AML-193 (cell line): ENCODE measurements at places on chromosomes 7 and 10.
A peak's percentile ranks its signal among the peaks of the same experiment; 100 is the strongest.

DNA sequence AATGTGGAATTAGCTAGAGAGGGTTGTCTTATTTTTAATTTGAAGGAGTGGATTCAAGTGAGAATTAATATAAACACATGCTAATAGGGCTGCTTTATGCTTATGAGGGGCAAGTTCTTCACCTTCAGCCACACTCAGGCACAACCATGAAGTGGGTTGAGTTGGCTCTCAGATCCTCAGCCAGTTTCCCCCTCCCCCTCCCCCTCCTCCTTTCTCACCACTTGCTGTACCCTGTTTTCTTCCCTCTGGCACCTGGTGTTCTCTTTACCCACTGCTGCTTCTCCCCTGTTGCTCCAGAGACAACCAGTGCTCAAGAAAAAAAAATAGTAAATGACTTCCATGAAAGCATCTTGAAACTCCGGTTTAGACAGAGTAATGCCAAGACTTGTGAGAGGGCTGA lies 1083.3 kb downstream of the CNTNAP2 start:
- no peak for DNase-seq

- DNase-seq = no peak
These were observed 95.1 kb downstream of the GLRX3 start for GRCh38 chr10:130231251-130231741.

DNA sequence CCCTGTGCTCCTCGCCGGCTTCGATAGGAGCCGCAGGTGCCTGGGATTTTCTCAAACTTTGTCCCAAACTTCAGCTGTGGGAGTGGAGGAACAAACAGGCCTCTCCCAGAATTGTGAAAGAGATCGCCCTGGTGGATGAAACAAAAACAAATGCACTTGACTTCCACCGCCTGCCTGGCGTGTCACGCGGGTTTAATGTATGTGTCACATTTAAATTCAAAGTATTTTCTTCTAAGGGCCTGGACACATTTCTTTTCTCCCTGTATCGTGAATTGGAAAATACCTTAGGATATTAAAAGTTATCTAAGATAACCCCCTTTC lies 694 bp upstream of the WASL start:
- peak; percentile 63 for DNase-seq

DNA sequence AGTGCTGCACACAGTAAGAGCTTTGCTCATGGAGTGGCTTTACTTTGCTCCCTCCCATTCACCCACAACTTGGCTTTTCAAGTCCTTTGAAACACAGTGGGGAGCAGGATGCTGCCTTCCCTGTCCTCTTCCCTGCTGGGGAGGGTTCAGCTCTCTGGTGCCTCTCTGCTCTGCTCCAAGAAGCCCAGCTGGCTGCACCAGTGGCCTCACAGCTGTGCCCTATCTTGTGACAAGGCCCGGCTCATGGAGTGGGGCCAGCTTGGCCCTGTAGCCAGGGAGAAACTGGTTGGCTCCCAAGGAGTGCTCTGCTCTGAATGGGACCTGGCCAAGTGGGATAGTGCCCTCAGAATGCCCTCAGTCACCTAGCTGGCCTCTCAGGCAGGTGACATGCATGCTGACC lies 212.3 kb upstream of the ZMIZ1 start:
- DNase-seq = no peak

DNA sequence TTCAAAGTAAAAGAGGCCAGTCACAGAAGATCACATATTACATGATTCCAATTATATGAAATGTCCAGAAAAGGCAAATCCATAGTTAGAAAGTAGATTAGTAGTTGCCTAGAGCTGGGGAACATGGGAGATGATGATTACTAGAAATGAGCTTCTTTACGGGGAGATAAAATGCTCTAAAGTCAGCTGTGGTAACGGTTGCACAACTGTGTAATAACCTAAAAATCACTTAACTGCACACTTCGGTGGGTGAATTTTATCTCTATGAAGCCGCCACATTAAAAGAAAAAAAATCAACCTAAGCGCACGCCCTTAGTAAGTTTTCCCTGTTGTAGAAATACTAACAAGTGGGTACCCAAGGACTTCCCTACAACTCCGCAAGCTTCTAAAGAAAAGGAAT lies 15.9 kb downstream of the XRCC2 start:
- DNase-seq = no peak
